ENCODE measurements at places on chromosomes 16 and 17.

GRCh38 chr17:76007850-76008165 lies 7.2 kb downstream of the CDK3 start:
- DNase-seq = no peak

GRCh38 chr17:58577696-58578095 lies 63.3 kb upstream of the MTMR4 start:
- peak; percentile 1 for DNase-seq

GRCh38 chr17:61393550-61393903 lies 6.1 kb upstream of the TBX2 start:
- no peak for DNase-seq

DNA sequence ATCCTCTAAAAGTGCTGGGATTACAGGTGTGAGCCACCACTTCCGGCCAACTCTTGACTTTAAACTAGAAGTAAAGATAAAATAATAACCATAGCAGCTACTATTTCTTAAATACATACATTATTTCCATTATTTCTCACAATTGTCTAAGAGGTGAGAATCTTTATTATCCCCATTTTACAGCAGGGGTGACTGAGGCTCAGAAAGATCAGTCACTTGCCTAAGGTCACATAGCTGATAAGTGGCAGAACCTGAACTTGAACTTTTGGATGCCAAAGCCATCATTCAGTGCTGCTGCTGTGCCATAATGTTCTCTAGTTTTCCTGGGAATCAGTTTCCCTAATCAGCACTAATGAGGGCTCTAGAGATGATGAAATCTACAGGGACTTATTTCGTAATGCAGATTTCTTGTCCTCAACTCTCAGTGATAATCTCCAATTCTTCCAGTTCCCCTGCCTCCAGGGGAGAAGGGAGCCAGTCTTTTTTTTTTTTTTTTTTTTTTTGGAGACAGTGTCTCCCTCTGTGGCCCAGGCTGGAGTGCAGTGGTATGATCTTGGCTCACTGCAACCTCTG lies 25.2 kb upstream of the GPRC5B start:
- no peak for DNase-seq

DNA sequence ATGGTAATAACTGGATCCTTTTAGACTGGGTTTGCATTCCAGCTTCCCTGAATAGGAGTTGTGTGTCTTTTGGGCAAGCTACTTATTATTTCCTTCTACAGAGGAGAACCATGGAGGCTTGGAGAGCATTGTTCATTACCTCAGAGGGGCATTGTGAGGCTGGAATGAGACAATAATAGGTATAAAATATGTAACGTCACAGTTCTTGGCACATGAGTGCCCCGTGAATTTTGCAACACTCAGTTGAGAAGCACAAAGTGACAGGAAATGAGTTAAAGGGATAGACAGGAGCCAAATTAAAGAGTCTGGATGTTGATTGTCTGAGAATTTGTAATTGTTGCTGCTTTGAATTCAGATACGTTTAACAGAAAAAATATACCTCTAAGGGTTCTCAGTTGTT lies 92.2 kb downstream of the CDH8 start:
- no peak for DNase-seq

DNA sequence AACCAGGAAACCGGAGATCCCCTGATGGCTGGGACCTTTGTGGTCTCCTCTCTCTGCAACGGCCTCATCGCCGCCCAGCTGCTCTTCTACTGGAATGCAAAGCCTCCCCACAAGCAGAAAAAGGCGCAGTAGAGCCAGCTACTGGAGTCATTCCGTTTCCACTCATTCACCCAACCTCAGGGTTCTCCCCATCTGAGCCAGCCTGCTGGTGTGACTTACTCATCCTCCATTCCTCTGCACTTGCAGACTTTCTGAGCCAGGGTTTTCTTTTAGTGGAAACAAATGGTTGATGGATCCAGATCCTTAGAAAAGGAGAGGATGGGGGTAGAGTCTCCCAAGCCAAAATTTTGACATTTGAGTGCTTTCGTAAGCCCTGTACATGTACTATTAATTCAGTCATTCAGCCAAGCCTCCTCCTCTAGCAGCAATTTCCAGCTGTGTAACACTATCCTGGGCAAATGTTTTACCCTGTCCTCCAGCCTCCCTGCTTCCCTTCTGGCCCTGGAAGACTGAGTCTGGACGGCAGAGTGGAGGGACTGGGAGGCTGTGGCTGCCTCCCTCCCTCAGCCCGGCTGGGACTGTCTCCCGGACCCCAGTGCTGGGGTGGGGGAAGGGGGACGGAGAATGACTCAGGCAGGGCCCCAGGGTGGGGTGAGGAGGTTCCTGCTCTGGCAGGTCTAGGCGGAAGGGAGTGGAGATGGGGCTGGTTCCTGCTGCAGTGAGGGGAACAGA lies 2.3 kb downstream of the SOX15 start:
- no peak for DNase-seq

DNA sequence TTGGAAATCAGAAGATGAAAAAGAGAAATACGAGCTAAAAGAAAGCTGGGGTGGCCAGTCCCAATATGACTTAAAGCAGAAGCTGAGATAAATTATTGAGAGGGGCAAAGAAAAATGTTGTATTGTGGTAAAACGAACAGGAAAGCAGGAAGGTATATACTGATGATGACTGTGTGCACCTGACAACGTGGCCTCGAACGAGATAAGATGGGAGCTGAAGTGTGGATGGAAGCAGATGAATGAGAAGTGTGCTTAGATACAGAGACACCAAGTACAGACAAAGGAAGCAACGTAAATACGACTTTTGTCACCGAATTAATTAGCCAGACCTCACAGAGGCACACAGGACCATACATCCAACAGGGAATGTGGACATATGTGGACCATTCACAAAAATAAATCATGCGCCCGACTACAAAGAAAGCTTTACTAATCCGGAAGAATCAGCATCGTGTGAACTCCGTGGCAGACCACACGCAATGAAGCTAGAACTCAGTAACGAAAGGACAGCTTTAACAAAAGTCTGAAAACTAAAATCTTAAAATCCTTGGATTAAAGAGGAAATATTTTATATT lies 218.7 kb downstream of the RPTOR start:
- DNase-seq = no peak

GRCh38 chr16:389352-389751 lies 7.6 kb upstream of the PGAP6 start:
- DNase-seq = no peak

DNA sequence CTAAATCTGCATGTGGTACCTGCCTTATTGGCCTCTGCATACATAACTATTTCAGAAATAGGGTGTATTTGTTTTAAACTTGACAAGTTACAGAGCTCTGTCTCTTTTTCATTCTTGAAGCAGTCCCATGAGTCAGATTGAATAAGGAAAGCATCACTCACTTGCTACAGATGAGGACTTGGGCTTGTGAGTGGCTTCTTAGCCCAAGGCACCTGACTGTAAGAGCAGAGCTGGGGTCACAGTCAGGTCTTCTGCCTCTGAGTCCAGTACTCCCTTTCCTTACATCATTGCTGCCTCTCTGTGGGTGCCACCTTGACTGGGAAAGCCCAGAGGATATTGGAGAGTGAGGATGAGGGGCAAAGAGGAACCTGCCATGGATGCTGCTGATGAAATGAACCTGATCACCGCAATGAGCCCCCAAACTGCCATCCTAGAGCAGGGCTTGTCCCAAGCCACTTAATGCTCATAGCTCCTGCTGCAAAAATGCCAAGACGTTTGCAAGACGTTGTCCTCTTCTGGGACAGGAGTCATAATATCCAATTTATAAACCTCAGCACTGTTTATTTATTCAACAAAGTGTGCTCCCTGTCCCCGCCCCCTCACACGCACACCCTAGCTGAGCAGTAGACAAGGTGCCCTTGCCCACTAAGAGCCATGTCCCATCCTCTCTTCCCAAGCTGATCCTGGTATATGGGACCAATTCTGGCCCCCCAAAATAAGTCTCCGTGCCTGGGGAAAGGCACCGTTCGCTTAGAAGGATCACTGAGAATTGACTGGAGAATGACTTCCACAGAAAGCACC lies 74.1 kb downstream of the CCDC182 start:
- no peak for DNase-seq

- DNase-seq = no peak
These were observed 68.8 kb downstream of the ITFG1 start for GRCh38 chr16:47392081-47392480.

DNA sequence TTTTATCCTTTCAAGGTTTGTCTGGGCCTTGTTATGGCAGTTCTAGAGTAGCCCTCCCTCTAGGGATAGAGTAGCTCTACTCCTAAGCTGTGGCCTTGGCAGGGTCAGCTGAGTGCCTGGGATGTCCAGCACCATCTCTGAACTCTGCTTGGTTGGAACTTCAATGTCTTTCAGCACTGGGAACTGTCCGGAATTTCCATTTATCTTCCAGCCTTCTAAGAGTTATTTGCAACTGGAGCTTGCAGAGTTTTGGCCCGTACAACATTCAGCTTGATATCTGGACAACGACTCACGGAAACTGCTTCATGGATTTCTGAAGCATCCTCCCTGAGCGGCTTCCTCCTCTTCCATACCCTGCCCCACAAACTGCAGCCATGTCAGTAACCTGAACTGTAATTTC lies 22.9 kb downstream of the MMD start:
- no peak for DNase-seq

- no peak for DNase-seq
These were observed 9.3 kb upstream of the METRNL start for GRCh38 chr17:83069931-83070742.

DNA sequence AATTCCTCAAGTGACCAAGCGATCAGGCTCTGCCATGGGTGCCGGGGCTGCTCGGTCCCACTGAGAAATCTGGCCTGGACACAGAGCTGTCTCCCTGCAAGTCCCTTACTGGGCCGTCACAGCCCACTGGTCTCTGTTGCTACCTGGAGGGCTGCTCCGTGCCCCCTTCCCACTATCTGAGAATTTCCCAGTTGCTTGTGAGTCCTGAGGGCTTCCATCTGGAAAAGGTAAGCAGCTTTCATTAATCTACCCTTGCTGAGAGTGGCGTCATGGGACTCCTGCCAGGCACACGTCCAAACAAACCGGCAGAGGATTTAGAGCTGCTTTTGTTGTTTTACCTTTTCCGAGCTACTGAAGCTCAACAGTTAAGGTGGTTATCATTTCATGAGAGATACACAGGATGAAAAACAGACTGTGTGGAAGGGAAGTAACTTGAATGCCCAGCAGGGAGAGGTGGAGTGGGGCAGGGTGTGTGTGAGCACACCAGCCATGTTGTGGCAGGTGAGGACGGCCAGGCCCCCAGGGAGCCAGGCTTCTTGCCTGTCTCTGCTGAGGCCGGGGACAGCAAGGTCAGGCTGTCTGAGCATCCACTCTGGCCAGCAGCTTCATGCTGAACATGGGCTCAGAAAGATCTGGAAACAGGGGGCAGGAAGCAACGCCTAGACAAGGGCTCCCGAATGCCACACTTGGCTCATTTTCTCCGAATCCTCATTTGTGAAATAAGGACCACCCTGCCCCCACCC lies 50.6 kb downstream of the GTF3C1 start:
- DNase-seq = no peak

DNA sequence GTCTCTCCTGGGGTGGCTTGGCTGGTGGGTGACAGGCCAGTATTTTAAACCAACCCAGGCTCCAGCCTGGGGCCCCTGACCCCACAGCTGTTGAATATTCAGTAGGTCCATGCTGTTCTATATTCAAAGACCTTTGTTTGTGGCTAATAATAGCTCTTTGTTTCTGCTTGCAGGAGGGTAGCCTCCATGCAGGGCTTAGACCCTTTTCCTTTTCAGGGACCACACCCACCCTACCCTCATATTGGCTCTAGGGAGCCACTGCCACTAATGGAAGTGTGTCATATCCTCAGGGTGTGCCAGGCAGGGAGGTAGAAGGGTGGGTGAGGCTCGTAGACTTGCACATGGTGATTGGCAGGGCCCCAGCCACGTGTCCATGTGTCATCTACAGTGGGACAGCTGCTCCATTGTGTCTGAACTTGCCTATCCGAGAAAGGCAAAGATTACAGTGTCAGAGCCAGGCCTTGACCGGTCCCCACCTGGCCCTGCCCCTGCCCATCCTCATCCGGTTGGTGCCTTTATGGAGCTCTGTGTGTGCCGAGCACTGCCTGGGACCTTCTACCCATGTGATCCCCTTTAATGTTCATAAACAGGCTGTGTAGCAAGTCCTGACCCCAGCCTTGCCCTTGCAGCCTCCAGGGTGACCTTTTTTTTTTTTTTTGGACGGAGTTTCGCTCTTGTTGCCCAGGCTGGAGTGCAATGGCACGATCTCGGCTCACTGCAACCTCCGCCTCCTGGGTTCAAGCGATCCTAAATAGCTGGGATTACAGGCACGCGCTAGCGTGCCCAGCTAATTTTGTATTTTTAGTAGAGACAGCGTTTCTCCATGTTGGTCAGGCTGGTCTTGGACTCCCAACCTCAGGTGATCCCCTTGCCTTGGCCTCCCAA lies 22.1 kb downstream of the TMC7 start:
- no peak for DNase-seq

- DNase-seq = no peak
These were observed 314 bp upstream of the ITGA2B start for GRCh38 chr17:44389723-44390202.

GRCh38 chr16:16143038-16143763 lies 80.1 kb downstream of the ABCC6 start:
- no peak for DNase-seq

DNA sequence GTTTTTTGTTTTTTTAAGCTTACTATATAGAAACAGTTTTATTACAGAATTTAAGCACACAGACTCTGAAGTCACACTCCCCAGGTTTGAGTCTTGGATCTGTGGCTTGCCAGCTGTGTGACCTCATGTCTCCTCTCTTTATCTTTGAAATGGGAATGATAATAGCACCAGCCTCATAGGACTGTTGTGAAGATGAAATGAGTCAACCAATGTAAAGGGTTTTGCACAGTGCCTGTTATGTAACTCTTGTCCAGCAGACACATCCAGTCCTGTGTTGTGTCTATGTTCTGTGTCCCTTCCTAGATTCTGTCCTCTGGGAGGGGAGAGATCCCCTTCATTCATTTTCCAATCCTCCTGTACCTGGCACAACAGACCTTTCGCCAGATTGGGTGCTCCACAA lies 3.1 kb upstream of the CPD start:
- DNase-seq = no peak

- no peak for DNase-seq
These were observed 471 bp downstream of the PARD6A start for GRCh38 chr16:67661101-67661761.

DNA sequence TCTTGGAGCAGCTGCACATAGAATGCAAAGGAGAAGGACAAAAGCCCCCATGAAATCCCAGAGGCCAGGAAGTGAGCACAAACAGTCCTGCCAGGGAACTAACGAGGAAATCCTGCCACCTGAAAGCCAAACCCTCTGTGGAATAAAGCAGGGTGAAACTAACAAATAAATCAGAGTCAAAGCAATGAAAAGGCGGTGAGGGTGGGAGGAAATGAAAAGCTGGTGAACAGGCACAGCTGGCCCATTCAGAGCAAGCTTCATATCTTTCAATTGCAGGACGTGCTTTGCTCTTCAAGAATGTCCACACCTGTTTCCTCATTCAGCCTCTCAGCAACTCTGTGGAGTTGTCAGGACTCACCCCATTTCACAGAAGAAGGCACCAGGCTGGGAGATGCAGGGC lies 108.1 kb downstream of the ABCC12 start:
- no peak for DNase-seq

- no peak for DNase-seq
These were observed 160.8 kb downstream of the ANKFN1 start for GRCh38 chr17:56314026-56314425.

Data from stimulated activated CD8-positive, alpha-beta memory T cell treated with anti-CD3 and anti-CD28 coated beads, Interleukin-15, amount 100 ng/mL, for 24 hours (primary cell).